ENCODE measurements at places on chromosomes 1 and 21. TPM values are rescaled to one million over a fixed set of nuclear protein-coding genes. Genes with fewer than 3 reads are reported as not detected.

DNA sequence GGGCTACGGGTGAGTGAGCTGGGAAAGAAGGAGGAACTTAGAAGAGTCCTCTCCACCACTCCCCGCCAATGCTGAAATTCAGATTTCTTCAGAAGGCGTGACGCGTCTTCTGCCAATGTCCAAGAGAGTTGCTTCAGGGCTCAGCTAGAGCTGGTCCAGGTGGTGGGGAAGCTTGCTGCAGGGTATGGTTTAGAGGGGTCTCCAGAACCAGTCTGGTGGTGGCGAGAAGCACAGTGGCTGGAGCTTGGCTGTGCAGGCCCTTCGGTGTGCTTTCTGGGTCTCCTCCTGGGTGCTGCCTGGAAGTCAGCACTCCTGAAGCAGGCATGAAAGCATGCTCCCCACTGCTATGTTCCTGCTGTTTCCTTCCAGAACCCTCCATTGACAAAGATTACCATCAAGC, 387.2 kb downstream of the PTPRU start:
- no peak for DNase-seq

GRCh38 chr21:17598437-17598836, 14.3 kb downstream of the BTG3 start:
- DNase-seq = no peak

GRCh38 chr21:26293141-26293946, 122.8 kb upstream of the APP start:
- no peak for DNase-seq

DNA sequence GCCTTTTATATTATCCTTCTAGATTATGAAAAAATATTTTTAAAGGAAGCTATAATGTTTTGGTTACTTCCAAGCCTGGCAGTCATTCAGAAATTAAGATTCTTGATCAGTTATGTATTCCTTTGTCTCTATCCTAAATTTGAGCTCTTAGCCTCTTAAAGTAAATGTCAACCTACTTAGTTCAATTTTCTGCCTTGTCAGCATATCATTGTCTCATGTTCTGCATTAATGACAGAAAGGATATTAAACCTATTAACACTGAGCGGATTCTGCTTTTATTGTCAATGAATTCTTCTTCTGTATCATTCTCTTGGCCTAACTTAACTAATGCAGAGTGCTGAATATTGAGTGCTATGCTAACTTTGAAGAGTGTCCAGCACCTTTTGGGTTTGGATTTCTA, 56.0 kb downstream of the SDCCAG8 start:
- DNase-seq = no peak

- DNase-seq = no peak
Measured at GRCh38 chr1:29171089-29171488, 10.6 kb downstream of the SRSF4 start.

DNA sequence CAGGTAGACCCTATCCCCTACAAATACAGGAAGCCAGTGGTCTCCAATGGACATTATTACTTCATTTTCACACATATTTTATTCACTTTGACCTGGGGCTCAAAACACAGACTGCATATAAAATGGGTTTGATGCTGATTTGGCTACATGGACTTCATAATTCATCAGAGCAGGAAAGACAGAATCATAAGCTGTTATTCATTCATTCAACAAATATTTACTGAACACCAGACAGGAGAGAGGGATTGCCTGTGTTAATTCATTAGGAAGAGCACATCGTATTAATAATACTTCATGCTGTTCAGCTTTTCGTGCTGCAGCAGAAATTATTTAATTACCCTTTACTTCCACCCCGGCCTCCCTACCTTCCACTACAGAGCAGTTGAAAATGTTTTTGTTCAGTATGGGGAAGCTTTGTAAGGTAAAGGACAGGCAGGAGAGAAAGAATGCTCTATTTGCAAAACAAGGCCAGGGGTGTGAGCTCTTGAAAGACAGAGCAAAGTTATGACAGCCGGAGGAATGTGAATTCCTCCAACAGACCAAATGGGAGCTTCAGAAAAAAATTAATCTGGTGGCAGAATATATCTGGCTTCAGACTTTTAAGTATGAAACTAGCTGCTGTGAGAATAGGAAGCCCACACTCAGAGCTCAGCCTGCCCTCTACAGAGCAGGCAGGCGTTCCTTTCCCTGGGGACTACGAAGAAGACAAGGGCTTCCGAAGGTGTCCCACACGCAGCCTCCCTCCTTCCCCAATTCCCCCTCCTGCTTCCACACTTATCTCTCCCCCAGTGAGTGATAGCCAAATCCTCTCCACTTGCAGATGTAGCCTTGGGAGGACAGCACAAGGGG, 58.0 kb downstream of the MDM4 start:
- DNase-seq = no peak

DNA sequence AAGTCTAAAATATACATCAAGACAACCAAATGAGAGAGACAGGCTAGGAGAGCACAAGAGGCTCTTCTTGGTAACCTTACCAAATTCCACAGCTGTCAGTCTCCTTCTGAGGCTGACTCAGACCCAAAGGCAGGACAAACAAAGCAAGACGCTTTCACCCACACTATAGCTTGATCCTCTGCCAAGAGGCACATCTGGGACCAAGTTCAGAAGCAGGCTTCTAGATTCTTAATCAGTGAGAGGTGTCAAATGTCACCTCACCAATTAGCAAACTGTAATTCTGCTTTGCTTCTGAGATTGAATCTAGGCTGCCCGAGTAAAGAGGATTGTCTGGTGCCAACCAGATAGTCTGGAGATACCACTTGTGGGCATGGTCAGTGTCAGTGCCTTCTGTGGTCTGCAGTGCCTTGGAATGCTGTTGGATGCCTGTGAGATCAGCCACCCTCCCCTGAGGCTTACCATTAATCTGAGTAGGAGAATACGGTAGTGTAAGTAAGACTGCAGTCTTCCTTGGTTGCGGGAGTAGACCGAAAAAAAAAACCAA, 151.0 kb downstream of the FMN2 start:
- DNase-seq = no peak

DNA sequence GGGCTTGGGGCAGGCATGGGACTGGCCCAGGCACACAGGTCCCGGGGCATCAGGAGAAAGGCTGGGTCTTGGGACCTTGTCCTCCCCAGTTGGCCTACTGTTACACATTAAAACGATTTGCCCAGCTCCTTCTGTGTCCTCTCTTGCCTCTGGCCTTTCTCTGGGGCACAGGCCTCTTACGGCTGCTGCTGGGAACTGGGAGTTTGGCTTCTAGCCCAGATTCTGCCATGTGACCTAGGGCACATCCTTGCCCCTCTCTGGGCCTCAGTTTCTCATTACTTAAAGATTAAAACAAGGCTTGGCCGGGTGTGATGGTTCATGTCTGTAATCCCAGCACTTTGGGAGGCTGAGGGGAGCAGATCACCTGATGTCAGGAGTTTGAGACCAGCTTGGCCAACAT, 14.0 kb downstream of the KDF1 start:
- DNase-seq = no peak

DNA sequence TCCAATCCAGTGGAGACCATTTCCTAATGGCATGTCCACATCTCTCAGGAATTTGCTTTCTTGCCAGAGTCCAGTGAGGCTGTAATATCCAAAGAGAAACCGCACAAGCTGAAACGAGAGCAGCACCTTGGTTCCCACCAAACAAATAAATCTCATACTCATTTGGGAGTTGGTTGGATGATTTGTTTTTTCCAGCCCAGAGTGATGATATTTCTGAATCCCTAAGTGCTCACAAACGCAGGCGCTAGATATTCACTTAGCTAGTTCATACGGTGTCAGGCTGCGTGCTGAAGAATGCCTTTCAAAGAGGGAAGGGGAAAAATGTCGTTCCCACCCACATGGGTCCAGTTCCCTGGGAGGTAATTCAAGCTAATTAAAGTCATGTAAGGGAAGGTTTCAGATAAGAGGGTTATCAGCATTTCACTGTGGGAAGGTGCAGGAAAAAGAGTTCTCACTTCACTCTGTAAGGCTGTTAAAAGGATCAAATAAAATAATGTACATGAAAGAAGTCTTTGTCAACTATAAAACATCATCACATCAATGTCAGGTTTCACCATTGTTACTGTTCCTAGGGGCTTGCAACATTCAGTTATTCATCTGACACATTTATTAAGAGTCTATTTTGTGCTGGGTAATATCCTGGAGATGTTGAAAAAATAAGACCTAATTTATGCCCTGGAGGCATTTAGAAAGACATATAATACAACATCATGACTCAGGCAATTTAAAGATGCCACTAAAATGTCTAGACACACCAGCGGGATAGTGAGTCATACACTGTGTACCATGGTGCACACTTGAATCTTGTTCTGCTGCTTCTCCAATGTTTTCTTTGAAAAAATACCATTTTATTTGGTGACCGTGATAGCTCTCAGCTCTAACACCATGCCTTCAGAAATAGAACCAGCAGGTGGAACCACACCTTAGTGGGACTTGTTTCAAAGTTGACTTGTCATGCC, 19.3 kb downstream of the DPT start:
- DNase-seq = no peak

DNA sequence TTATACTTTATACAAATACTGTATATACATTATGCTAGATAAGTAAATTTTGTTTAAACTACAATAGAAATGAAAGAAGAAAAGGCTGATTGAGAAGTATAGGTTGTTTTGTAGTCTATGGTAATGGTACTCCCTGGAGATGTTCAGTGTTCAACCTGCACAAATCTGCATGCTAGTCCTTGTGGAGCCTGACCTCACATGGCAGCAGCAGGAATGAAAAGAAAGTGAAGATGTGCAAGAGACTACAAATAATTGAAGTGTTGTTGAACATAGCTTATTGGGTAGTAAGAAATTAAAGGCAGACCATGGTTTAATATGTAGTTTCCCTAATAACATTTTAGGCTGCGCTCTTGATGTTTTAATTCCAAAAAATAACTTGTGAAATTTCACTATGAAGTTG, 201.2 kb downstream of the TGFB2 start:
- DNase-seq = no peak

- DNase-seq = no peak
Measured at GRCh38 chr1:61245696-61246400, 163.5 kb downstream of the NFIA start.

GRCh38 chr1:159009287-159009686, 420 bp upstream of the IFI16 start:
- DNase-seq = no peak

DNA sequence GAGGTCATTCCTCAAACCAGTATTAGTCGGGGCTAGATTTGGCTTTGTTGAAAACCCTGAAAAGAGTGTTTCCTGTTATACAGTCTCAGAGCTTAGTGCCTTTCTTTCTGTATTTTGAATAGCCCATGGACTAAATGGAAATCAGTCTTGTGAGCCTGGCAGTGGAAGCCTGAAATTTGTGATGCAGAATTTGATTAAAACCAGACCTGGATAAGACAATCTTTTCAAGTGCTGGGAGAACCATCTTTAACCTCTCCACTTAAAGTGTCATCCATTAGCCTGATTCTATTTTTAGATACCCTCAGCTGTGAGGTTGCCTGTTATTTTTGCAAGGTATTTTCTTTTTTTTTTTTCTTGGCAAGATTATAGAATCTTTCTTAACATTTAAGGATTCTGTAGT, 19.5 kb downstream of the ACTN2 start:
- DNase-seq = no peak

- no peak for DNase-seq
Measured at GRCh38 chr21:17693801-17694200, 81.1 kb upstream of the BTG3 start.

GRCh38 chr1:66214901-66215300, 319.1 kb upstream of the SGIP1 start:
- no peak for DNase-seq

DNA sequence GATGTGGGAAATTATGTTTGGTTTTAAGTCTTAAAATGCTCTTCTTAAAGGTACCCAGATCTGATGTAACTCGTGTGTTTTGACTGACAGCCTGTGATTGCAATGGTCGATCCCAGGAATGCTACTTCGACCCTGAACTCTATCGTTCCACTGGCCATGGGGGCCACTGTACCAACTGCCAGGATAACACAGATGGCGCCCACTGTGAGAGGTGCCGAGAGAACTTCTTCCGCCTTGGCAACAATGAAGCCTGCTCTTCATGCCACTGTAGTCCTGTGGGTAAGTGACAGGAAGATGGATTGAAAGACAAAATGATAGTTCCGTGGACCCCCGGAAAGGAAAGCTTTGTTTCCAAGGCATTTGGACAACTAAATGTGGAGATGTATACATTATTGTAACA, 71.6 kb upstream of the LAMC2 start:
- DNase-seq = no peak

GRCh38 chr1:196385109-196385508, 223.1 kb downstream of the KCNT2 start:
- DNase-seq = no peak

- DNase-seq = no peak
Measured at GRCh38 chr1:229156872-229157271, 114.0 kb upstream of the RAB4A start.

DNA sequence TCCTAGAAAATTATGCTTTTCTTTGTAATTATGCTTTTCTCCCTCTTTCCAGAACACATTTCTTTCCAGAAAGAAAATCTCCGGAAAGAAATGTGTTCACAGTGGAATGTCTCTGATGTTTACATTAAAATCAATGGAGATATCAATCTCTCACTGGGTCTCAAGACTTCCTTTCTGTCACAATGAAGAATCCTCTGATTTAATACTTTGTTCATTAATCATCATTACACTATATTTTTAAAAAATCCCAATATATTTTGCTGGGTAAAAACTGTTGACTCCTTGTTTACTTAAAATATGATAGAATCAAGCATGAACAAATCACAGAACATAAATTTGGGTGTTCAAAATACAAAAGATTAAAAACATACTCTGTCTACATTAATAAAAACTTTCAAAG, 26.3 kb upstream of the TGFBR3 start:
- DNase-seq = no peak

DNA sequence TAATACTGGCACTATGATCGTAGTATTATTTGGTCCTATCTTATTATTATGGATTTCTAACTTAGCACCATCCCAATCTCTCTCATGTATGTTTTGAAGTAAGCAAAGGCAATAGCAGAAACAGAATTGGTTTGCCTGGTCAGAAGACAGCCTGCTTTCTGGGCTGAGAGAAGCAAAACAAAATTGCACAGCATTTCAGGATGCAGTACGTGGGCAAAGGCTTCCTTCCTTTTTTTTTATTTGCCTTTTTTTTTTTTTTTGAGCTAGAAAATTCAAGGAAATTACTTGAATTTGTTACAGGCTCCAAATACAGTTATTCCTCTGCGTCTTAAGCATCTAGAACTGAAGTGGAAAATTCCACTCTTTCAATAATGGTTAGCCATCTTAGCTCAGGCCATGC, 8.8 kb downstream of the CDA start:
- no peak for DNase-seq

The CLIC6 gene
- not detected for total RNA-seq

The PLA2G5 gene
- total RNA-seq = 0.07 TPM

The KCNN3 gene
- total RNA-seq = 1.4 TPM

The FH gene
- total RNA-seq = 114 TPM

The DNAJC28 gene
- total RNA-seq = 0.79 TPM

The HSD3B1 gene
- not detected for total RNA-seq

The HRNR gene
- total RNA-seq = not detected

The VCAM1 gene
- total RNA-seq = 37.1 TPM

The TLR5 gene
- total RNA-seq = 0.18 TPM

The KRTAP21-2 gene
- not detected for total RNA-seq

The ACKR1 gene
- total RNA-seq = not detected

The CFHR3 gene
- total RNA-seq = not detected

The GUCA2B gene
- total RNA-seq = not detected

Data from pulmonary artery endothelial cell (primary cell).